ENCODE measurements at places on chromosomes 7 and 10. TPM values are rescaled to one million over a fixed set of nuclear protein-coding genes. Genes with fewer than 3 reads are reported as not detected.

DNA sequence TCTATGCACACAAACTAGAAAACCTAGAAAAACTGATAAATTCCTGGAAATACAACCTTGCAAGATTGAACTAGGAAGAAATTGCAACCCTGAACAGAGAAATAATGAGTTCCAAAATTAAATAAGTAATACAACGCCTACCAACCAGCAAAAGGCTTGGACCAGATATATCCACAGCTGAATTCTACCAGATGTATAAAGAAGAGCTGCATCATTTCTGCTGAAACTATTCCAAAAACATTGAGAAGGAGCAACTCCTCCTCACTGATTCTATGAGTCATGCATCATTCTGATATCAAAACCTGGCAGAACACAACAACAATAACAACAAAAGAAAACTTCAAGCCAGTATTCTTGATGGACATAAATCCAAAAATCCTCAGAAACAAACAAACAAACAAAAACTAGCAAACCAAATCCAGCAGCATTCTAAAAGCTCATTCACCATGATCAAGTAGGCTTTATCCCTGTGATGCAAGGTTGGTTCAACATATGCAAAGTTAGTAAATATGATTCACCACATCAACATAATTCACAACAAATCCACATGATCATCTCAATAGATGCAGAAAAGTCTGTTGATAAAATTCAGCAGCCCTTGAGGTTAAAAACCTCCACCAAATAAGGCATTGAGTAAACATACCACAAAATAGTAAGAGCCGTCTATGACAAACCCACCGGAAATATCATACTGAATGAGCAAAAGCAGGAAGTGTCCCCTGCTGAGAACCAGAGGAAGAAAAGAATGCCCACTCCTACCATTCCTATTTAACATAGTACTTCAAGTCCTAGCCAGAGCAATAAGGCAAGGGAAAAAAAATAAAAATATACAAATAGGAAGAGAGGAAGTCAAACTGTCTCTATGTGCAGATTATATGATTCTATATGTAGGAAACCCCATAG is 98.2 kb downstream of the PCDH15 start:
- no peak for DNase-seq

DNA sequence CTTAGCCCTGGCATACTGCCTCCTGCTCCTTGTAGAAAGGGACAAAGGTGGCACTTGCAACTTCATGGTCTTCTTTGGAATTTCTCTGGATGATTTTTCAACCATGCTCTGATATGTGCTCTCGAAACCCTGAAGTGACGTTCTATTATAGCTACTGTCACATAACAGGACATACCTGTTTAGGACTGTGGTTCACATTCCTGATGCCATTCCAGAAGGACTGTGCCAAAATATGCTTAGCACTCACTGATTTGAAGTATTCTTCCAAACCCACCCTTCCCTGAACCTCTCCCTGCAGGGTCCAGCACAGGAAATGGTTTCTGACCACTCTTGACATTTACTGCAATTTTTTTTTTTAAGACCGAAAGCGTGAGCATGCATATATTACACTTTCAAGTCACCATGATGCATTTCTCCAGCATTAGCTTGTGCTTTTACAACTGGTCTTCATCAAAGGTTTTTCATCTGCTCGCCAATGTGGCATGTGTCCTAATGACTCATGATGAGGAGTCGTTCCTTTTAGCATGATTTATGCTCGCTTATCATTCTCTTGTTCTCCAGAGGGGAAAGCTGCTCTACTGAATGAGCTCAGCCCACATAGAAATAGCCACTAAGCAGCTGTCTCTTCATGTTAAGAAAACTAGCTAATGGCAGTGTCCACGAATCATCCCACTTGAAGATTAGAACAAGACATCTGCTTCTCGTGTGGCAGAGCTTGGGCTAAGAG is 135.2 kb downstream of the ADAM12 start:
- no peak for DNase-seq

The SPDYE2 gene
- total RNA-seq, result 0.29 TPM

GRCh38 chr7:1444214-1444924 is 14.9 kb downstream of the MICALL2 start:
- no peak for DNase-seq

DNA sequence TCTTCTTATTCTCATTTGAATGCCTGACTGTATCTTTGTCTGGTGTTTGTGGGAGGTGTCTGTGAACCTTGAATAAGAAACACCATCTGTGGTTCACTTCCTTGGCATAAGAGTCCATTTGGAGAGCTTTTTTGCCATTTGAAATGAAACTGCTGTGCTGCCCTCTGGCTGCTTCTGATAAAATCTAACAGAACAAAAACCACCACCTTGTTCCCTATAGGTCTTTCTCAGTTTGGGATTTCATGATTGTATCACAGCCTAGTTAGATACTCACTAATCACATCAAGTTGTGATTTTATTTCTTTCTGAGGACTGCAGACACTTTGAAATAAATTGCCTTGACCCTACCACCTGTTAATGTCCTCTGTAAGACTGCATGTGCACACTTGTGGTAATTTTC is 102.7 kb upstream of the FAM13C start:
- DNase-seq, result no peak

The CCDC7 gene
- total RNA-seq, result 12.0 TPM

- no peak for DNase-seq
Observed at GRCh38 chr10:120490288-120490687, 33.3 kb downstream of the PLPP4 start.

GRCh38 chr10:132321726-132322125 is 10.3 kb upstream of the LRRC27 start:
- no peak for DNase-seq

DNA sequence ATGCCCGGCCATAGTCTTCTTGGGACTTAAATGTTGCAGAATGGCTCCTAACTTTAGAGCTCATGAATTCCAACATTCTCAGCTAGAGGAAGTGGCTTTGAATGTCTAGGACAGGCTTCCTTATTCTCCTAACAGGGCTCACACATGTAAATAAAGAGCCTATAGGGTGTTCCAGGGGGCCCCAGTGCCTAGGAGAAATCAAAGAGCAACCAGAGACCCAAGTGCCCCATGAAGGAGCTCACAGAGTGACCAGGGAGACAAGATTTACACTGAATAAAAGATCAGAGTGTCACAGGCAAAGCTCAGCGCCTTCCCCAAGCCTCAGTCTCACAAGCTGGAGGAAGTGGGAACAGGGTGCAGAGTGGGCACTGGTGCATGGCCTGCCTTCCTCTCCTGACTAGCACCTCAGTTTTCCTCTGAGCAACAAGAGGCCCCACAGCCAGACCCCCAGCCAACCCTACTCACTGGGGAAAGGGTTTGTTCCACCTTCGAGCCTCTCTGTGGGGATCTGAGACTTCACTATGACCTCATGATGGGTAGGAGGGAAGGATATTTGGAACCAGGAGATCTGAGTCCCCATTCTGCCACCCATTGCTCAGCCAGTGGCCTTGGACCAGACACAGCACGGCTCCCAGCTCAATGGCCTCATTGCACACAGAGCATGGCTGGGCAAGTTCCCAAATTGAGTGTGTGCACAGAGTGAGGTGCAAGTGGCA is 16.0 kb downstream of the TMEM273 start:
- DNase-seq, result no peak

GRCh38 chr7:109997837-109998236 is 1093.1 kb upstream of the LRRN3 start:
- DNase-seq, result no peak

DNA sequence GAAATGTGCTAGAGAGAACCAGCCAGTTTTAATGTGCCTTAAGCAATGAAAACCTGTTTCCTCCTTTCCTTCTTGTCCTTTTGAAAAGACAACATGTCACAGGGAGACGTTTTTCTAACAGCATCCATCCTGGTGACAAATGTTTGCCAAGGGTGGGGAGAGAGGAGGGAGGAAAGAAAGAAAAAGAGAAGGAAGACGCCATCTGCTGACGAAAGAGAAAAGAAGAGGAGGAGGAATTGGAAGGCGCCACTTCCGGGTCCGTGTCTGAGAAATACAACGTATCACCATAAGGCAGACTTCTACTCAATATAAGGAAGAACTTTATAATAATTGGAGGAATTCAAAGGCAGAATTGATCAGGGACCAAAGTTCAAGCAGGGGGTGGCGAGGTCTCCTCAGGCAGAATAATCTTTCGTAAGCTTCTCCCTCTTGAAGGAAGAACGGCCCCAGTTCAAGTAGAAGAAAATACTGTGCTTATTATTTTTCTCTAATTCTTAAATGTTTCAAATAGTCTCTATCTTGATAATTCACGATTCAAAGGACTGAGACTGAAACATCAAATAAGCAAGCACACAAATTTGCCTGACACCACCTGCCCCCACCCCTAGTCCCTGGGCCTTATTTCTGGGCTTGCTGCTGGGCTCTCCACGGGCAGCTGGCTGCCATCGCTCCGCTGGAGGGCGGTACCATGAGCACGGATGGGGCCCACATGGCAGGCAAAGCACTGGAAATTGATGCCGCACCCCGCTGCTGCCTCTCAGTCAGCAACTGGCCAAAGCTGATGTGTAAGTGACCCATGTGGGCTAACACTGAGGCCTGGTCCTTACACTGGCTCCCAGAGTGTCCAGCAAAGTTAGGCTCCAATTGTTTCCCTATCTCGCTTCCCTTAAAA is 273.7 kb upstream of the KLF14 start:
- DNase-seq, result peak; percentile 81

DNA sequence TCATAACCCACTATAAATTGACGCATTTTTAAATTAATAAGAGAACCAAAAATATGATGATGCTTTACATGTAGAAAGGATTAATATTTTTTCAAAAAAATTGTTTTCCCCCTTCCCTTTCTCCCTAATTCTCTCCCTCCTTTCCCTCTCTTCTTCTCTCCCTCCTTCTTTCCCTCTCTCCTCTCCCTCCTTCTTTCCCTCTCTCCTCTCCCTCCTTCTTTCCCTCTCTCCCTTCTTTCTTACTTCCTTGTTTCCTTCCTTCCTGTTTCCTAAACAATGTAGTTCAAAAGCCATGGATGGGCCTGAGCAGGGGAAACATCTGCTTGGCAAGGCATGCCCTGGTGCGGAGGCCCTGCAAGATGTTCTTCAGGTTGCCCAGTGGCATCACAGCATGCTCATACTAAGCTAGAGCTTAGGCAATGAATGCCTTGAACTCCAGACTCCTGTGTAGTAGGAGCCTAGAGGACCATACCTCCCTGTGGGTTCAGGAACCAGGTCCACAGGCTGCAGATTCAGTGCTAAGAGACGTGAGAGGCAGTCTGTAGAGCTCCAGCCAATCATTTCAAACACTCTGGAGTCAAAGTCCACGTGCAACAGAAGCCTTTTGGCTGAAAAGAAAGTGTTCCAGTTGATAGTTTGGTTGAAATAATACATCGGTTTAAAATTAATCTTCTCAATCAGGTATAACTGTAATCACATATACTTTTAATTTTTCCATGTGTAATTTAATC is 20.1 kb upstream of the MRPS17 start:
- DNase-seq, result no peak

- DNase-seq, result no peak
Observed at GRCh38 chr10:106973288-106973687, 191.2 kb downstream of the SORCS1 start.

DNA sequence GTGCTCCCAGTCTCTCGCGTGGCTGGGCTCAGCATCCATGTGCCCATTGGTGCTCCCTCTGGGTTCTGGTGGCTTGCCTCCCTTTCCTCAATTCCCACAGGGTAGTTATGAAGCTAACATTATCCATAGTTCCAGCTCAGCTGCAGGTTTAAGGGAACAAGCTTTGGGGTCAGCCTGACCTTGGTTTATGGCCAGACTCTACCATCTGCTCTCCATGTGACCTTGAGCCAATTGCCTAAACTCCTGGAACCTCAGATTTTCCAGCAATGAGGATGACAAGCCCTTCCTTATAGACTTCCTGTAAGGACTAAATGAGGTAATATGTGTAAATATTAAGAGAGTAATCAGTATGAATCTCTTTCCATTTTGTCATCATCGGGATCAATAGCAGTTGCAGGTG is 10.1 kb upstream of the SLC29A3 start:
- no peak for DNase-seq

DNA sequence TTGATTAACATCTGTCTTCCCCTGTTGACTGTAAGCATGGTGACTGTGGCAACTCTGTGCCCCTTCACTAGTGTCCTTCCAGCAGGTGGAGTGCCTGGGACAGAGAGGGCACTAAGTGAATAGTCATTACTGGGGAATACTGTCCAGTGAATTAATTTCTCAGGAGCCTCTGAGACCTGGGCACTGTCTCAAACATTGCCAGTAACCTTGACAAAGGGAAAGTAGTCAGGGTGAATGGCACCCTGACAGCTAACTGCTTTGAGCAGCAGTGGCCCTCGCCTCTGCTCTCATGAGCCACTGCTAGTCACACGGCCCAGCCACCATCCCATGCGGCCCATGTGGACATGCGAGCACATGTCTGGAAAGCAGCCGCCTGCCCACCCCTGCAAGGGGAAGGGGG is 13.1 kb upstream of the GRB10 start:
- no peak for DNase-seq

The SFXN4 gene
- total RNA-seq, result 33.4 TPM

- DNase-seq, result no peak
Observed at GRCh38 chr10:80526218-80526617, 11.5 kb upstream of the SH2D4B start.

- no peak for DNase-seq
Observed at GRCh38 chr10:57968328-57969016, 299.2 kb downstream of the IPMK start.

The TAS2R4 gene
- total RNA-seq, result 0.82 TPM

DNA sequence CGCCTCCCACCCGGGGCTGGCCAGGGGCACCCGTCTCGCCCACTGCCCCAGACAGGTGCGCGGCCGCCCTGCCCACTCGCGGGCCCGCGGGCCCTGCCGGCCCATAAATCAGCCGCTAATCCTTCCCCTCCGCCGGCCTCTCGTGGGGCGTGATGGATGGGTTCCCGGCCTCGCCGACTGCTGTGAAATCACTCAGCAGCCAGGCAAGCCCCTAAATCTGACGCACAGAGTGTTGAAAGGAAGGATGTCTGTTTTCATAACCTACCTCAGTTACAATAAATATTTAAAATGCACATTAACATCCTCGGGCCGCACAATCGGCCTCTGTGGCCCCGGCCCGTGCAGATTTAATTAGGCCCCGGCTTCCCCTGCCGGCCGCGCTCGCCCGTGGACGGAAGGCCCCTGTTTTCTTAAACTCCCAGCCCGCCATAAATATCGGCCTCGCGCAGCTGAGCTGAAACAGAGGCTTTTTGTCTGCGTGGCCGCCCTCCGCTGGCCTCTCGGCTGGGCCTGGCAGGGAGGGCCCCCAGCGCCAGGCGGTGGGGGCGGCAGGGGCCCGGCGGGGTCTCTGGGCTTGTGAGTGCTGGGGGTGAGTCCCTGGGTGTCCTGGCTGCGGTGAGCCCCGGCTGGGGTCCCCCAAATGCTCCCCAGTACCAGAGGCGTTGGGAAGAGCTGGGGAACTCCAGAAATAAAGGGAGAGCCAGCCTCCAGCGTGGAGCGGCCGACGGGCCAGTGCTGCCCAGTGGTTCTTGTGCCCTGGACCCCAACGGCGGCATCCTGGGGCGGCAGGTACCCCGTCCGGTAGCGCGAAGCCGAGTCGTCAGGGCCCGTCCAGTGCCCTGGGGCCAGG is 90.7 kb downstream of the UNCX start:
- no peak for DNase-seq

GRCh38 chr10:104059364-104059763 is 26.3 kb downstream of the COL17A1 start:
- no peak for DNase-seq

The STRIP2 gene
- total RNA-seq, result 19.0 TPM

GRCh38 chr7:21948887-21949540 is 3.3 kb upstream of the CDCA7L start:
- DNase-seq, result no peak

The CPN1 gene
- not detected for total RNA-seq

Data from activated CD8-positive, alpha-beta memory T cell treated with anti-CD3 and anti-CD28 coated beads, Interleukin-2, amount 10 ng/mL, durations not matched to agents 7 days and 5 days (primary cell).